H9 (cell line): ENCODE measurements at places on chromosomes 6 and 20. TPM values are rescaled to one million over a fixed set of nuclear protein-coding genes. Genes with fewer than 3 reads are reported as not detected.

- DNase-seq, result no peak
- H3K27ac ChIP-seq, result no peak overlapping the region
- H3K4me1 ChIP-seq, result peaks cover 6% of the 10 kb centered on the region; the same call in 1 of the 2 replicates
- H3K36me3 ChIP-seq, result no peaks in the 10 kb centered on the region
- no peaks in the 10 kb centered on the region for H3K27me3 ChIP-seq
Measured at GRCh38 chr6:166558156-166559005, 28.1 kb downstream of the RAMACL start.

PBOV1 gene
- total RNA-seq, result not detected in 2 replicates

DNA sequence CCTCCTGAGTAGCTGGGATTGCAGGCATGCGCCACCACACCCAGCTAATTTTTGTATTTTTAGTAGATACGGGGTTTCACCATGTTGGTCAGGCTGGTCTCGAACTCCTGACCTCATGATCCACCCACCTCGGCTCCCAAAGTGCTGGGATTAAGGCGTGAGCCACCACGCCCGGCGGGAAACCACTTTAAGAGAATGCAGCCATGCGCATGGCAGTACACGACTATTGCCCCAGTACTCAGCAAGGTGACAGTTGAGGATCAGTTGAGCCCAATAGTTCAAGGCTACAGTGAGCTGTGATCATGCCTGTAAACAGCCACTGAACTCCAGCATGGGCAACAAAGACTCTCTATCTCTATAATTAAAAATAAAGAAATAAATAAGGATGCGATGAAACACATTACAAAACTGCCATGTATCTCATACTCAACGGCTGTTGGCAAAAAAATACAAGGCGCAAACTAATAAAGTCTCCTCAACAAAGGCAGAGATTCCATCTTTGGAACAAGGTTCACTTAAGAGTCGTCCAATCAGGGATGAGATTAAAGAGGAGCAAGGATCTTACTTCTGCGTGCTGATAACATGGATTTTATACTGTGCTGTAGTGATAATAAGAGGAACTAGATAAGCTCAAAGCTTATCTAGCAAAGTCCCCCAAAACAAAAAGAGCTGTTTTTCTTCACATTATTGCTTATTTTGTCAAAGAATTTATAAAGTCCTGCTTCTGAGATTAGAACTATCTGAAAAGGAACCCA lies 51.1 kb downstream of the STAU1 start:
- no peak overlapping the region for H3K27ac ChIP-seq
- H3K4me3 ChIP-seq, result no peak overlapping the region
- no peaks in the 10 kb centered on the region for H3K27me3 ChIP-seq
- DNase-seq, result no peak

DNA sequence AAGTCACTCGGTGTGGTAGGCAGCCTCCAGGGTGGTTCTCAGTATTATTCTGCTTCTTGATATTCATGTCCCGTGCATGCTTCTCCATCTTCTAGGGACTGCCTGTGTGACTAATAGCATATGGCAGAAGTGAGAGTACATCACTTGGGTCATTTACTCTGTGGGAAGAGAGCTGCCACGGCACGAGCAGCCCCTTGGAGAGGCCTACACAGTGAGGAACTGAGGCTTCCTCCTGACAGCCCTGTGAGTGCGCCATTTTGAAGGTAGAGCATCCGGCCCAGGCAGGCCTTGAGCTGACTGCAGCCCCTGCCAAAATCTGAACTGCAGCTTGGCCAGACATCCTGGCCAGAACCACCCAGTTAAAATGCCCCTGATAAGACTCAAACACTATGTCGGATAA lies 17.3 kb upstream of the MCUR1 start:
- H3K4me1 ChIP-seq, result no peaks in the 10 kb centered on the region
- DNase-seq, result no peak
- peaks cover 4% of the 10 kb centered on the region for H3K36me3 ChIP-seq

PPP1R3G gene
- not detected in 2 replicates for total RNA-seq

DNA sequence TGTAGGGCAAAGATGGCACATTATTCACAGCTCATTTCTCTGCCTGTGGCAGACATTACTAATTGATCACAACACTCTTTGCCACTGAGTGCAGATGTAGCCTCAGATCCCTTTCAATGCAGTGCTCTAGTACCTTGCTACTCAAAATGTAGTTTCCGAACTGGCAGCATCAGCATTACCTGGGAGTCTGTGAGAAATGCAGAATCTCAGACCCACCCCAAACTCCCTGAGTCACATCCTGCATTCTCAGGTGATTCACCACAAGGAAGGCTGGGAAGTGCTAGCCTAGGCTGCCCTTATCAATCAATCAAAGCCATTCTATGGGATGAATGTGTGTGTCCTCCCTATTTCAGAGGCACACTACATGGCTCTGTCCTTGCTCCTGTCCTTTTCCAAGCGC lies 58.5 kb downstream of the PCNA start:
- peak; percentile 52 for DNase-seq
- no peaks in the 10 kb centered on the region for H3K4me1 ChIP-seq
- no peak overlapping the region for H3K27ac ChIP-seq
- no peaks in the 10 kb centered on the region for H3K36me3 ChIP-seq

DNA sequence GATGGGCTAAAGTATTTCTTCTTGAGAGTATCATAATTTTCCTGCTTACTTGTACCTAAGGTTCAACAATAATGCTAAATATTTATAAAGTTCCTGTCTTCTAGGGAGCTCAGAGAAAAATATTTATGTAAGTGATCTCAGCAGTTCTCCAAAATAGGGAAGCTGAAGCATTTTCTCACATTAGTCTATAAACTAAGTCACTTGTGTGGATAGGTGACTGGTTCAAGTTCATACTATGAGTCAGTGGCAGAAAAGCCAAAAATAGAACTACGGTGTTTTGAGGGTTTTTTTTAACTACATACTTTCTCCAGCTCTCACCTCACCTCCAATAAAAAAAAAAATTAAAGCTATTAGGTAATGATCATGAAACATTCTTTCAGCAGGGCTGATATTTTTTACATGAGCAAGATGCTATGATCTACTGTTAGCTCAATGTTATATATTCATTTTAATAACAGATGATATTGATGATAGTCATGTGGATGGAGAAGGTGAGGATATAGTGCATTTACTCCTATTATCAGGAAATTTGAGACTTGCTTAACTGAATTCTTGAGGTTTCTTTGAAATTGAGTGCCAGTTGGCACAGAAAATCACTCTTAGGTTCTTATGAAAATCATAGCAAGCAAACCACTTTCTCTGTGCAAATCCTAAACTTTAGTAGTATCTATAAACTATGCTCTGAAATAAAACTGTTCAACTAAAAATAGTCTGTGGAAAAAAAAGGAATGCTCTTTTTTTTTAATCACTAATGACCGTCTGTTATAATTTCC lies 4.1 kb upstream of the MOXD1 start:
- H3K4me1 ChIP-seq, result no peaks in the 10 kb centered on the region; the same call in 1 of the 2 replicates
- no peak for DNase-seq
- peaks cover 17% of the 10 kb centered on the region for H3K27me3 ChIP-seq
- H3K27ac ChIP-seq, result no peak overlapping the region
- no peaks in the 10 kb centered on the region for H3K36me3 ChIP-seq

DNA sequence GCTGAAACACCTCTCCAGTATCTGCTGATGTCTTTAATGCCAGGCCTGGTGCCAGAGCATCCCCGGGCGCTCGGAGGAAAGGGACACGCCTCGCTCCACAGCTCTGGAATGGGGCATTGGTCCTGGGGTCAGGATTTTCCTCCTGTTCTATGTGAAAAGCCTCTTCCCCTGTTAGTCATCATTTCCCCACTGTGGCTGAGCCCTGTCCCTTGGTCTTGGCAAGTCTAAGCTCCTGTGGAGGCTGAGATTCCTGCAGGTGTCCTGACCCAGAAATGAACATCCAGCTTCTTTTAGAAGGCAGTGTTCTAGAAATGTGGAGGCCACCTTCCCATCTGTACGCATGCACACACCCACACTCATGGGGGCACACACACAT lies 19.4 kb downstream of the SYNDIG1 start:
- H3K4me1 ChIP-seq, result peaks cover 14% of the 10 kb centered on the region
- no peak overlapping the region for H3K27ac ChIP-seq
- H3K4me3 ChIP-seq, result no peak overlapping the region
- H3K36me3 ChIP-seq, result peaks cover 1% of the 10 kb centered on the region
- DNase-seq, result peak; percentile 10
- H3K27me3 ChIP-seq, result no peaks in the 10 kb centered on the region

DNA sequence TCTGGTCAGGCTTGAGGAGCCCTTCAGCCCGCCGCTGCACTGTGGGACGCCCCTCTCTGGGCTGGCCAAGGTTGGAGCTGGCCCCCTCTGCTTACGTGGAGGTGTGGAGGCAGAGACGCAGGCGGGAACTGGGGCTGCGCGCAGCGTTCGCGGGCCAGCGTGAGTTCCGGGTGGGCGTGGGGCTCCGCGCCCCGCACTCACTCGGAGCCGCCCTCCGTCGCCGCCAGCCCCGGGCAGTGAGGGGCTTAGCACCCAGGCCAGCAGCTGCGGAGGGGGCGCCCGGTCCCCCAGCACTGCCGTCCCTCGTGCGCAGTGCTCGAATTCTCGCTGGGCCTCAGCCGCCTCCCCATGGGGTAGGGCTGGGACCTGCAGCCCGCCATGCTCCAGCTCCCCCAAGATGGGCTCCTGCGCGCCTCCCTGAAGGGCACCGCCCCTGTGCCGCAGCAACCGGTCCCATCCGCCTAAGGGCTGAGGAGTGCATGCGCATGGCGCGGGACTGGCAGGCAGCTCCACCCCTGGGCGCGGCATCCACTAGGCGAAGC lies 695.9 kb downstream of the EPHA7 start:
- H3K4me1 ChIP-seq, result no peaks in the 10 kb centered on the region
- no peak overlapping the region for H3K27ac ChIP-seq
- DNase-seq, result no peak
- peaks cover 3% of the 10 kb centered on the region; the same call in 1 of the 2 replicates for H3K36me3 ChIP-seq

- H3K27ac ChIP-seq, result no peak overlapping the region
- no peaks in the 10 kb centered on the region for H3K4me1 ChIP-seq
- DNase-seq, result no peak
- no peak overlapping the region for H3K4me3 ChIP-seq
- no peaks in the 10 kb centered on the region for H3K36me3 ChIP-seq
Measured at GRCh38 chr6:43120101-43120763, 44.1 kb downstream of the PTK7 start.

SOX12 gene
- 54.4 and 55.1 TPM in 2 replicates for total RNA-seq

RAMACL gene
- 0.28 and 0.29 TPM in 2 replicates for total RNA-seq

DNA sequence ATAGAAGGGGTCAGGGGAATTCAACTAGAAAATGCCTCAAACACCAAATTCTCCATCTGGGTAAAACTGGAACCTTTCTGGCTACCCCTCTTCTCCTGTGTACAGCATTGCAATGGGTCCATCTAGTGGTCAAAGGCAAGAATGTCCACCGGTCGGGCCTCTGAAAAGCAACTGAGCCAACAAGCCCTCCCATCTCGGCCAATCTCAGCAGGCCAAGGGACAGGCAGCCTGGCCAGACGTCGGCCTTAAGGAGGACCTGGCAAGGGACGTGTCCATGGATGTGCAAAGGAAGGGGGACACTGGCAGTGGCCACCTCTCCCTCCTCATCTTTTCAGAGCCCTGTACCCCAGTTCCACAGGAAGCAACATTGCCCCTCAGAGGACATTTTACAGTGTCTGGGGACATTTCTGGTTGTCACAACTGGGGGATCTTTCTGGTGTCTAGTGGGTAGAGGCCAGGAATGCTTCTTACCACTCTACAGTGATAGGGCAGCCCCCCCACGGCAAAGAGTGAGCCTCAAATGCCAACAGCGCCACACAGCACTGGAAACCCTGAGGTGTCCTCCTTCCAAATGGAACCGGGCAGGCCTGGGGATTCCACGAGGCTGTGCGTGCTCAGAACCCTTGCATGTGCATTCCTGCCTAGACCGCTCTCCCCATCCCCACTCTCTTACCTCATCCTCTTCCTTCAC lies 99.8 kb upstream of the FOXA2 start:
- no peaks in the 10 kb centered on the region for H3K4me1 ChIP-seq
- peaks cover 4% of the 10 kb centered on the region; the same call in 1 of the 2 replicates for H3K36me3 ChIP-seq
- H3K27ac ChIP-seq, result no peak overlapping the region
- DNase-seq, result peak; percentile 85
- H3K4me3 ChIP-seq, result no peak overlapping the region
